GM12864 (cell line): ENCODE measurements at places on chromosomes 1 and 21.

- no peak for DNase-seq
These were observed 247.2 kb upstream of the ADGRL2 start for GRCh38 chr1:81553503-81553902.

DNA sequence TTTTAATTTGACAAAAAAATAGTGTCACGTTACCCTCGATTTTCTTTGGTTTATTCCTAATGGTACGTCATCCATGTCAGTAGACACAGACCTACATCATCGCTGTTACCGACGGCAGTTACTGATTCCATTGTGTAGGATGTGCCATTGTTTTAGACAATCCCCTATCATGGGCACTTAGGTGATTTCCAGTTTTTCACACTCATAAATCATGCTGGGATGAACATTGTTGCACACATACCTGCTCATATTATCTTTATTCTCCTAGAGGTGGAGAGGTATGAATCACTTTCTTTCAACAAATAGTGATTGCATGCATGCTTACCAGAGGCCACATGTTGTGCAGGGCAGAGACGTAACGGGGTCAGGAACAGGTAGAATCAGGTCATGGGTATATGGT lies 79.7 kb upstream of the EFHD2 start:
- DNase-seq, result no peak

DNA sequence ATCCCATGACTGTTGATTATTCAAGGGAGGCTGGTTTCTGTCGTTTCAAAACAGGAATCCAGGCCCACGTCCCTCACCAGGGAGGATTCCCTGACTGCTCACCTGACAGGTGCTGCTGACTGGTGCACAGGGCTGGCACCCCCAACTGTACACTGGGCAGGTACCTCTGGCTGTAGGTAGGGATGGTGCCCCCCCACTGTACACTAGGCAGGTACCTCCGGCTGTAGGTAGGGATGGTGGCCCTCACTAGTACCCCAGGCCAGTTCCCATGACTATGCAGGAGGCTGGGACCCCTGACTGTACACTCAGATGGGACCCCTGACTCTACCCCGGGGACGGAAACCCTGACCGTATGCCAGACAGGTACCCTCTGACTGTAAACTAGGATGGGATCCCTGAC lies 33.6 kb upstream of the PDE9A start:
- no peak for DNase-seq

DNA sequence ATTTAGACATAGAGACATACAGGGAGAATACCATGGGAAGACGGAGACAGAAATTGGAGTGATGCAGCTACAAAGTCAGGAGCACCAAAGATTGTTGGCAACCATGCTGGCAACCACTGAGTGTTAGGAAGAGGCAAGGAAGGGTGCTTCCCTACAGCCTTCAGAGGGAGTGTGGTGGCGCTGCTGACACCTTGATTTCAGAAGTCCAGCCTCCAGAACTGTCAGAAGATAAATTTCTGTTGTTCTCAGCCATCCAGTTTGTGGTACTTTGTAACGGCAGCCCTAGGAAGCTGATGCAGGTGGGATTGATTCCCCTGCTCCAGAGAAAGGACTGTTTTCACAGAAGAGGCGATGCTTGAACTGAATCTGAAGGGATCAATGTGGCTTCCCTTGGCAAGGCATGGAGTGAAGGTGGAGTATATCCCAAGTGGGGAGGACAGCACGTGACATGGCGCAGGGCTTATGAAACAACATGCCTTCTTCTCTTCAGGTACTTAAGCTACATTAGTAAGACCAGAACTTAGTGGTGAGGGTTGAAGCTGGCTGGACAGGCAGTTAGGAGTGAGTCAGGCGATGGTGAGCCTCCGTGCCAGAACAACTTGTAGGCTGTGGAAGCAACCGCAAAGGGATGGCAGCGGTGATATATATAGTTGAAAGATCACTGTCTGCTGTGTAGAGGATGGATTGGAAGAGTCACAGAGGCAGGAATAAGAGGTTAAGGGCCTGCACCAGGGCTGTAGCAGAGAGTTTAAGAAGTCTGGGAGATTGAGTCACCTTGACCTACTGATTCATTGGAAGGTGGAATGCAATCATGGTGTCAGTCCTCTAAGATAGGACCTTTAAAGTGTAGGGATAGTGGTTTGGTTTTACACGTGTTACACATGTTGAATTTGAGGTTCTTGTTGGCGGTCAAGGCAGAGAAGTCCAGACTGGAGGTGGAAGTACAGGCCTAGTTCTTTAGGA lies 2.1 kb downstream of the LEPR start:
- no peak for DNase-seq

GRCh38 chr1:80893115-80893514 lies 907.6 kb upstream of the ADGRL2 start:
- no peak for DNase-seq

DNA sequence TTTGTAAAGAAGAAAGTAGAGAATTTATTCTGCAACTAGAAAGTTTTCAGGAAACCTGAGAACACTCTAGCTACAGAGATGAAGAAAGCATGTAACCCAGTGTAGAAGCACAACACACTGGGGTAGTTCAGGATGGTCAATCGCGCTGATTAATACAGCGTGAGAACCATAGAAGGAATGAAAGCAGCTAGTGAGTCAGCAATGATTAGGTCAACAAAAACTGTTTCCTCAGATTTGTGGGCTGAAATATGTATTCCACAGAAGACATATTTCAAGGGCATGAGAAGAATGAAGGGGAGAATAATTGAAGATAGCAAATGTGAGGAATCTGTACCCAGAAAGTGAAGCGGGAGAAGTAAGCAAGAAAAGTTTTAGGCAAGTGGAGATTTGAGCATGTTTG lies 97.8 kb upstream of the ADGRL2 start:
- no peak for DNase-seq

DNA sequence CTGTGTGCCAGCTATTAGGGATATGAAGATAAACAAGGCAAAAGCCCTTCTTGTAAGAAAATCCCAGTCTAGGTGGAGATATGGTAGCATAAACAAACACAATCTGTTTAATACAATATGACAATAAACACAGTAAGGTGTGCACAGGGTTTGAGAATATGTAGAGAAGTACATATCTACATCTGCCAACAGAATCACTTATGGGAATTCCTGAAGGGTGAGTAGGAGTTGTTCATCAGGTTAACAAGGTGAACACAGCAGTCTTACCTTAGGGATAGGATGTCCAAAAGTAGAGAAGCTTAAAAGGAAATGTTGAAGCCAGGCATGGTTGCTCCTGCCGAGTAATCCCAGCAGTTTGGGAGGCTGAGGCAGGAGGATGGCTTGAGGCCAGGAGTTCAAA lies 57.7 kb upstream of the LRRC7 start:
- no peak for DNase-seq

GRCh38 chr1:184514447-184514846 lies 127.6 kb downstream of the C1orf21 start:
- no peak for DNase-seq

- DNase-seq, result no peak
These were observed 52.8 kb upstream of the ADGRL4 start for GRCh38 chr1:79059341-79059740.
